ENCODE measurements at places on chromosomes 11 and 22.

GRCh38 chr11:133889893-133890292, 44.6 kb upstream of the SPATA19 start:
- no peak for DNase-seq

- peak; percentile 10 for DNase-seq
These were observed 12.7 kb upstream of the TMEM218 start for GRCh38 chr11:125123947-125124617.

DNA sequence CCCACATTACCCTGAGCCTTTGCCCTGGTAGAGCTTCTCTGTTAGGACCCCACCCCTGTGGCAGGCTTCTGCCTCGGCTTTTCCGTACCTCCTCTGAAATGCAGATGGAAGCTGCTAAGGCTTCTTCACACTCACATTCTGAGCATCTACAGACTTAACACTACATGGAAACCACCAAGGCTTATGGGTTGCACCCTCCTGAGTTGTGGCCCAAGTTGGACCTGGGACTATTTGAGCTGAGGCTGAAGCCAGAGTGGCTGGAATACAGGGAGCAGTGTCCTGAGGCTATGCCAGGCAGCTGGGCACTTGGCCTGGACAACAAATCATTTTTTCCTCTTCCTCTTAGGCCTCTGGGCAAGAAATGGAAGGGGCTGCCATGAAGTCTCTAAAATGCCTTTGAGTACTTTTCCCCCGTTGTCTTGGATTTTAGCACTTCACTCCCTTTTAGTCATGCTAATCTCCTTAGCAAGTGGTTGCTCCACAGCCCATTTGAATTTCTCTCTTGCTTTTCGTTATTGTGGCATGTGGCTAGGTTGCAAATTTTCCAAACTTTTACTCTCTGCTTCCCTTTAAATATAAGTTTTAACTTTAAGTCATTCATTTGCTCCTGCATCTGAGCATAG, 114.8 kb upstream of the FIBIN start:
- no peak for DNase-seq

- DNase-seq: no peak
These were observed 26.2 kb upstream of the TP53AIP1 start for GRCh38 chr11:128968916-128969315.

GRCh38 chr11:66888282-66888681, 31.4 kb downstream of the LRFN4 start:
- no peak for DNase-seq

DNA sequence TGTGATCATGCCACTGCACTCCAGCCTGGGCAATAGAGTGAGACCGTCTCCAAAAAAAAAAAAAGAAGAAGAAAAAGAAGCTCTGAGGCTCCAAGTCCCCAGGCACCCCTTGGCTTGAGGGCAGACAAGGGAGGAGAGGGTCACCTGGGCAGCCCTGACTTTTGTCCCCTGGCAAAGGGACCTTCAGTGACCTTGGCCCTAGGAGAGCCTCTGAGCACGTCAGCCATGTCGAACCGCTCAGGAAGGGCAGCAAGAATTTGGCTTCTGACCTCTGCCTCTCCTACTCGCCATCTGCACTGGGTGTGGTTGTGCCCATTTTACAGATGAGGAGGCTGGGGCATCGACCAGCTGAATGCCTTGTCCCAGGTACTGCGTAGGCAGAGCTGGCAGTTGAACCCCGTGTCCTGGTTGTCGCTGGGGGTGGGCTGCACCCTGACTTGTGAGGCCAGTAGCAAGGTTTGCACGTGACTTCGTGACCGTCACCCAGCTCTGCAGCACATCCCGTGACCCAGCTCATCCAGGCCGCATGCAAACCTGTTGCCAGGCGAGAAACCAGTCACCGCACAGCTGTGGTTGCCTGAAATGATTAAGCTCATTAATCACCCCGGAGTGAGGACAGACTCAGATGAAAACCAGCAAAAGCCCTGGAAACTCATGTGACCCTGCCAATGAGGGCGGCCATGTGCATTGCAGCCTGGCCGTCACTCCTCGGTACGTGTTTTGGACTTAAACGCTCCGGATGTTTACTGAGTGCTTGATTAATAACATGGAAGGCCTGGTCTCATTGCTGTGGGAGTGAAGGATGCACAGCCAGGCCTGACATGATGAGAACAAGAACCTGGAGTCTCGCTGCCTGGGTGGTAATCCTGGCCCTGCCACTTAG, 47.7 kb upstream of the PPP6R3 start:
- DNase-seq: peak; percentile 3

DNA sequence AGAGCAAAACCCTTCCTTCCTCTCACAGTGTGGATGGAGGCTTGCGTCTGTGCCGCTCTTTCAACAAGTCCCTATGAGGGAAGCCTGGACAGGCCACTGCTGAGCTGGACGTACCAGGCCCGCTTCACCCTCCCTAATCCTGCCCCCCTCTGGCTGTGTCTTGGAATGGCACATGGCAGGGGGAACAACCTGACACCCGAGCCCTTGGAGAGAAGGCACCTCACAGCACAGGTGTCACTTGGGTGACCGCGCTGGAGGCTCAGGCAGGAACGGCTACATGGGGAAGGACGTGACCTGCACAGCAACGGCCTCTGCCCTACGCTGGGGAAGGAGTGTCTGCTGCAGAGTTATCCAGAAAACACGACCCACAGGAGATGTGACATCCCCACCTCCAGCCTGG, 11.0 kb downstream of the CARS1 start:
- DNase-seq: no peak

DNA sequence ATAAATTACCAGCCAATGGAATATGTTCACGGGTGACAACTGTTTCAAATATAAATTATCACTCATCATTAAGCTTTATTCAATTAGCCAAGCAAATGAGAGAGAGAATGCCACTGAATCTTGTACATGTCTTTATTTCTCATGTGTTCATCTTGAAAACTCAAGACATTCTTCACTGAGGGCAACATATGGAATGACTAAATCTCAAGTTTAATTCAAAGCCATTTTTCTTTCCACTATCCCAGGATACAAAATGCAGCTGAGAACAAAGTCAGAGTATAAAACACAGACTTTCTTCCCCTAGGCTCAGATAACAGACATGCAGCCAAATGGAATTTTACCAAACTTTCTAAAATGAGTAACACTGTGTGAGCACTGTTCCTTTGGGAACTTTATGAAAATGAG, 12.1 kb upstream of the BBOX1 start:
- no peak for DNase-seq

DNA sequence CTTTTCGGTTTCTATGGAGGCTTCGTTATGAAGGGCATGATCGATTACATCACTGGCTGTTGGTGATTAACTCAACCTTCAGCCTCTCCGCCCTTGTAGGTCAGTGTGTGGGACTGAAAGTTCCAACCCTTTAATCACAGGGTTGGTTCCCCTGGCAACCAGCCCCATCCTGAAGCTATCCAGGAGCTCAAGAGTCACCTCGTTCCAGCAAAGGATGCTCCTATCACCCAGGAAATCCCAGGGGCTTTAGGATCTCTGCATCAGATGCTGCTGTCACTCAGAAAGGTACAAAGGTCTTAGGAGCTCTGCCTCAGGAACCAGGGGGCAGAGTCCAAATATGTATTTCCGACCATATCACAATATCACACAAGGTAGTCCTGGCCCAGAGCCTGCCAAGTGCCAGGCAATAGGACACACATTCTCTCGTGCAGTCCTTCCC, 123.5 kb upstream of the PARVA start:
- DNase-seq: no peak

DNA sequence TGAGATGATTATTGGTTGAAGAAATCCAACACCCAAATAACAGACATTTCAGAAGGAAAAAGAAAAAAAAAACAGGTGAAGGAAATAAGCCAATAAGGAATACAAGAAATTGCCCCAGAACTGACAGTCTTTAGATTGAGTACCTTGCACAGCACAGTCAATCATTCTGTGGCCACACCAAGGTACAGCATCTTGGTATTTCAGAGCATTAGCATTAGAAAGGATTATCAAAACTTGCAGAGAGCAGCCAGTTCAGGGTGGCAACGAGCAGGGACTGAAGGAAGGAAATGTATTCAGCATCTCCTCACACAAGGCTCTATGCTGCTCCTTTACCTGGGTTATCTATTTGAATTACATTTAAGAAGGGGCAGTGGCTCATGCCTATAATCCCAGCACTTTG, 2.1 kb downstream of the ADA2 start:
- DNase-seq: no peak

- no peak for DNase-seq
These were observed 44.9 kb downstream of the ADM start for GRCh38 chr11:10349806-10350205.

GRCh38 chr11:64556044-64556720, 34.8 kb upstream of the SLC22A12 start:
- DNase-seq: no peak

DNA sequence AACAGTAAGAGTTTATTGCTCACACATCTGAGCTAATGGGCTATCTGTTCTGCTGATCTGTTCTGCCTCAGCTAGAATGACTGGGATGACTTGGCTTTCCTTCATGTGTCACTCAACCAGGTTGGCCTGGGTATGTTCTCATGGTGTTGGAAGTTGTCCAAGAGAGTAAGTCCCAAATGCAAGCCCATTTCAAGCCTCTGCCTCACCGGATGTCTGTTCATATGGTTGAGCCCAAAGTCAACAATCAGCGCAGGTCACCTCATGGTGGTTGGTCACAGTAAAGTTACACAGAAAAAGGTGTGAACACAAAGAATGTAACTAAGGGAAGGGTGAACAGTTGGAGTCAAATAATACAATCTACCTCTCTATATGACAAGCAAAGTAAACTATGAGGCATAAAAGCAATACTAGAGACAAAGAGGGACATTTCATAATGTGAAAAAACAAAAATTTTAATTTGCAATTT, 1.9 kb downstream of the GDPD4 start:
- peak; percentile 95 for DNase-seq

GRCh38 chr22:21727768-21728167, 7.8 kb downstream of the YPEL1 start:
- DNase-seq: no peak

DNA sequence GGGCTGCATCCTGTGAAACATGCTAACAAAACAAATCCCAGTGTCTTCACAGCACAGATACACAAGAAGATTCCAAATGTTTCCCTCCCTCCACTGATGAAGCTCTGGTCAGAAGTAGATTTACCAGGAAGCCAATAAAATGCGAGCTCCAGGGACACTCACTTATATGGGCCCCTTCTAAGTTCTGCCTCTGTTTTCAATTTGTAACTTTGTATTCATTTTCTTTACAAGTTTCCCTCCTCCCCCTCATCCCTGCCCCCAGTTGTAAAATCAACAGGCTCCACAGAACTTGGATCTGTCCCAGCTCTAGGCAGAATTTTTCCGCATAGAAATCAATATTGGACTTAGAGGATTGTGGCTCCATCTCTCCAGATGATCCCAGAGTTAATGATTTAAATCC, 48.1 kb upstream of the ME3 start:
- DNase-seq: no peak

DNA sequence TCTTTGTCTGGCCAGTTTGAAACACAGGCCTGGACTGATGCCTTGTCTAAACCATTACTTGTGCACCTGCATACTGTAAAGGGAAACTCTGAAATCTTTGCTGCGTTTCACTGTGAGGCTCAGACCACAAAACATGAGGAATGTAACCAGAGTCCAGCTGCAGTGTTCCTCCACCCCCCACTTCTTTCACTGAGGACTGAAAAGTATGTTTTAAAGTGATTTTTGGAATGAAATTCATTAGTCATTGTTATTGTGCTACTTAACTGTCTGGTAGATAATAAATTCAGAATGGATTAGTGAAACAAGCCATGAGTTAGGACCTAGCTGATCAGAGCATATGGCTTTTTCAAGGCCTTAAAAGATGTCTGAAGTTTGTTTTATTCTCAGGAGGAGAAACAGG, 181.2 kb downstream of the WNT11 start:
- DNase-seq: no peak

DNA sequence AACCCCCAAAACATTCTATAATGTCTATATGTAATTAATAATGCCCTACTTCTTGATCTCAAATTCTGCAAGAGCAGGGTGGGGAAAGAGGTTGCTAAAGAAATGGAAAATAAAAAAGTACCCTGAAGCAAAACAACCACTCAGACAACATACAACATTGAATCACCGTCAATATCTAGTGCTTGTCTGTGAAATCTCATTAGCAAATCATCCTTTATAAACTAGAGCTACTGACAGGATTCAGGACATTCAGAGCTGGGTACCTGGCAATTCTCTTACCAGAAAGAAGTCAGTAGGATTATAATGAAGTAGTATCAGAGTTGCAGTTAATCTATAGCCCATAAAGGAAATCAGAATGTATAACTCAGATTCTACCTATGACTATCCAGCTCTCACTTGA, 143.2 kb downstream of the CADM1 start:
- no peak for DNase-seq

DNA sequence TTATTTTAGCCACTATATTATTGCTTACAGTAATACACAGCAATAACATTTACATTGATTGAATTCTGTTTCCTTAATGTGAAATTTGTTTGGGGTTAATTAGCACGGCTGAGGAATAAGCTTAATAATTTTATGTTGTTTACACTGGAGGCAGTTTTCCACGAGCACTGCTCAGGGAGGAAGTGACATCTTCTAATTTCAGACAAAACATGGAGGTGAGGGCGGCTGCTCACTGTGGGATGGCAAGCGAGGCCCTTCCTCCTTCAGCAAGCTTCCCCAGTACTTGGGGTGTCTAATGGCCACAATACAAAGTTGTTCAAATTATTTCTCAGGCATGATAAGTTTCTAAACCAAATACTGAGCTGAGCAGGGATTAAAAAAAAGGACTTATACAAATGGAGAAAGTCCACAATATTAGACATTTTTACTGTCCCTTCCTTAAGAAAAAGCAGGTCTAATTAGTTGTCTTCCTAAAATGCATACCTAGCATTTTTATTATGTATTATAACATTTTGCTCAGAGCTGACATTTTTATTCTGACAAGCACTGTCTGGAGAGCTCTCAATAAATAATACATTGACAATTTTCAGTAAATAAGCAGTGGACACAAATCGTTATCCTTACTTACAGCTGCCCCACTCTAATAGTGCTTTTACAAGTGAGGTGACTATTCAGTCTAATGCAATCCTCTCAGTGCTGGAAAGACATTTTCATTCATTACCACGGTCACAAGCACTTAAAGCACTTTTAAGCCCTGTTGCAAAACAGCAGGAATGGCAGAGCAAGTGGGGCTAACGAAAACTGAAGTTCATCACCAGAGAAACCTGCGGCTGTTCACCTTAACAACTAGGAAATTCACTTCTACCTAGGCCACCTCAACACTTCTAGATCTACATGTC, 56.2 kb downstream of the SOX6 start:
- DNase-seq: no peak

All from foreskin keratinocyte (primary cell).